Activated CD4-positive, alpha-beta T cell treated with anti-CD3 and anti-CD28 coated beads, Interleukin-2, amount 50 U/mL, for 48 hours (primary cell): ENCODE measurements at places on chromosomes 6 and 20.

DNA sequence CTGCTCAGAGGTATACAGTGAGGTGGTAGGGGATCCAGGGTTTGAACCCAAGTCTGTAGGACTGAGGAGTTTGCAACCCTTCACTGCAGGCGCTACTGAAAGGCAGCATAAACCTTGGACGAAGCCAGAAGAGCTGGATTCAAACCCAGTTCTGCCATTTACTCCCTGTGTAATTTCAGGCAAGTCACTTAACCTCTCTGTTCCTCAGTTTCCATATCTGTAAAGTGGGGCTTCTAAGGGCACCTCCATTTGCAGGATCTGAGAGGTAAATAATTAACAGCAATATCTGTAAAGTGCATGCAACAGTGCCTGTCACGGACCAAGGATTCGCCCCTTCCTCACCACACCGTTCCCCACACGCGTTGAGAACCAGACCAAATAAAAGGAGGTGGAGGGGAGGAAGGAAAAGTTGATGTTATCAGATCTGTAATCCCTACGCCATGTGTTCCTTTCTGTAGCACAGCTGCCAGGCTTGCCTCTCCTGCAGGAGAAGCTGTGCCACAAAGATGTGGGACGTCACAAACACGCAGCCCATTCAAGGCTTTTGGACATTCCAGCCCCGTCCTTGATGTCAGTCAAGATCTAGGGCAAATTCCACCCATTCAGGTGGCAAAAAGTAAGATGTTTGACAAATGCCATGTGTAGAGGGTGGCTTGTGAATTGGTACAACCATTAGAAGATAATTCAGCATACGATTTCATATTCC, 9.8 kb downstream of the RIPOR3 start:
- DNase-seq: no peak

DNA sequence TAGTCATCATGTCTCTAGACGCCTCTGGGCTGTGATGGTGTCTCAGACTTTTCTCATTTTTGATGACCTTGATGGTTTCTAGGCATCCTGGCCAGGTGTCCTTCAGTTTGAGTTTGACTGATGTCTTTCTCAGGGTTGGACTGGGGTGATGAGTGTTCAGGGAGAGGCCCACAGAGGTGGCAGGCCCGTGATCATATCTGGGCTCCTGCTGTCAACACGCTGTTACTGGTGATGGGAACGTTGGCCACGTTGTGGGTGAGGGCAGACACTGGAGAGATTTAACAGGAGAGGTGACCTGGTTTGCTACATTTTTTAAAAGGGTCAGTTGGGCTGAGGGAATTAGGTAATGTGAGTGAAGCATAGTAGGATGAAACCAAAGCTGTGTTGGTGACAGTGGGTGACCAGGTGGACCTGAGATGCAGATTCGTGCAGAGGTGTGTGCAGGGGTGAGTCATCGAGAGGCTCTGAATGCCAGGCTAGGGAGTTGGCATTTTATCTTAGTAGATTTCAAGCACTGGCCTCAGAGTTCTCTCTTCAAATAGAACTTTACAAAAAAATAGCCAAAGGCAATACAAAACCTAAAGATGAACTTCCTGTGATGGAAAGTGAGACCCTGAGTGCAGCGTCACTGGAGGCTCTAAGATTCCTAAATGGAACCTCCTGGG, 174.1 kb downstream of the CDH26 start:
- no peak for DNase-seq

DNA sequence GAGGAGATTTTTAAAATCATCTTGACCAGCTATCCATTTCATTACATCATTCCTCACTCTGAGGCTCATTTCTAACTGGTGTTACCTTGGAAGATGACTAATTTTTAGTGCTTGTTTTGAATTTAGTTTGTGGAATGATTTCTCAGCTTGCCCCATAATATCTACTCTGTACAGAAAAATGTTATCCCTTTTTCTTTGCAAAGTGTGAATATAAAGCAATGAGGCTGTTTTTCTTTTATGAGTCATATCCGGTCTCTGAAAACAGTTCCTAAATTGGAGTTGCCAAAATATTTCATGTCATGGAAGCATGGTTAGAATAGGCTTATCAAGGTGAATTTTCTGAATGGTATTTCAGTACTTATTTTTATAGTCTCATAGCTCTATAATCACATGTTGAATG, 43.8 kb downstream of the FUT9 start:
- DNase-seq: no peak

DNA sequence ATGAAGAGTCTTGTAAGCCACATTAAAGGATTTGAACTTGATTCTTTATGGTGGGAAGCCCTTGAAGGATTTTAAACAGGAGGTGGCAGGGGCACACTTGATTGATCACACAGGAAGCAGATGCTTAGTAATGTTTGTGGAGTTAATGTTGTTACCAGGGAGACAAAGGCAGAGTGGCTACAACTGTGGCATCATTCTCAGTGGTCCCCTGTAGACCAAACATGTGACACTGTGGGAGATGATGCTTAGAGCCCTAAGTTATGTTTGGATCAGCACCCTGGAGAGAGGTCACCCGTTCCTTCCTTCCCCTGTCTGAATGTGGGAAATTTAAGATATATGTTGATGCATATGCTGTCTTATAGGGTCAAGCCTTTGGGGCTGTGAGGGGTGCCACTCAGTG, 53.2 kb downstream of the EIF2S2 start:
- no peak for DNase-seq

- no peak for DNase-seq
These were observed 355.0 kb downstream of the CDH26 start for GRCh38 chr20:60313191-60313590.

GRCh38 chr6:91659891-91660290, 1073.0 kb upstream of the MAP3K7 start:
- DNase-seq: no peak

DNA sequence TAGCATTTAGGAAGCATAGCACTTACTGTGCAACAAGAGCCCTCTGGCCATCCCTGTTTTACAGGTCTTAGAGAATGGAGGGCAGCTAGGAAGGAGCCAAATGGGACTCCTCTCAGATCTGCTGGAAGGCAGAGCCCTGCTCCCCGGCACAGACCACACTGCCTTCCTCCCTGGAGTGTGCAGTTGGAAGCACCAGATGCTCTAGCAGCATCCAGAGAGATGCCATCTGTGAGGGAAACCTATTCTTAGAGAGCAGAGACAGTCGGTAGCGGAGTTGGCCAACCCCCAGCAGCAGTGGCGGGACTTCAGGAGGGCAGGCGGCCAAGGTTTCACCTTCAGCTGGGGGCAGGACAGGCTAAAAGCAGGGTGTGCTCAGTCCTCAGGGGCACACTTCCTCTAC, 16.7 kb upstream of the E2F1 start:
- no peak for DNase-seq

- no peak for DNase-seq
These were observed 67.3 kb downstream of the ATP9A start for GRCh38 chr20:51700809-51701285.

- peak; percentile 42 for DNase-seq
These were observed 45.4 kb upstream of the NKX2-2 start for GRCh38 chr20:21559305-21559704.

DNA sequence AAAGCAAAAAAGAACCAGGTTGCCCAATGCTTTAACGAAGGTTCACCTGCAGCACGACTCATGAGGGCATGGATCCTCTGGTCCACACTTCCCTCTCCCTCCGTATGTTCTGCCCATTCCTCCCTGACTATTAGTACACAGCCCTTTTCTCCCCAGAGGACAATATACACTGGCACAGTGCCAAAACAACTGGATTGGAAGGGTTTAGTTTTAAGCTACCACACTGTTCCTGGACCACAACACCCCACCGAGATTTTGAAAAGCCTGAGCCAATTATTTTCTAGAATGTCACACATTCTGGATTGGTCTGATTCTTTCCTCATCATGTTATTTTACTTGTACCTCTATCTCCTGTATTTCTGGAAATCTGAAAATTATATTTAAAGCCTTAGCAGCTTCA, 2.9 kb upstream of the AKAP7 start:
- DNase-seq: no peak

DNA sequence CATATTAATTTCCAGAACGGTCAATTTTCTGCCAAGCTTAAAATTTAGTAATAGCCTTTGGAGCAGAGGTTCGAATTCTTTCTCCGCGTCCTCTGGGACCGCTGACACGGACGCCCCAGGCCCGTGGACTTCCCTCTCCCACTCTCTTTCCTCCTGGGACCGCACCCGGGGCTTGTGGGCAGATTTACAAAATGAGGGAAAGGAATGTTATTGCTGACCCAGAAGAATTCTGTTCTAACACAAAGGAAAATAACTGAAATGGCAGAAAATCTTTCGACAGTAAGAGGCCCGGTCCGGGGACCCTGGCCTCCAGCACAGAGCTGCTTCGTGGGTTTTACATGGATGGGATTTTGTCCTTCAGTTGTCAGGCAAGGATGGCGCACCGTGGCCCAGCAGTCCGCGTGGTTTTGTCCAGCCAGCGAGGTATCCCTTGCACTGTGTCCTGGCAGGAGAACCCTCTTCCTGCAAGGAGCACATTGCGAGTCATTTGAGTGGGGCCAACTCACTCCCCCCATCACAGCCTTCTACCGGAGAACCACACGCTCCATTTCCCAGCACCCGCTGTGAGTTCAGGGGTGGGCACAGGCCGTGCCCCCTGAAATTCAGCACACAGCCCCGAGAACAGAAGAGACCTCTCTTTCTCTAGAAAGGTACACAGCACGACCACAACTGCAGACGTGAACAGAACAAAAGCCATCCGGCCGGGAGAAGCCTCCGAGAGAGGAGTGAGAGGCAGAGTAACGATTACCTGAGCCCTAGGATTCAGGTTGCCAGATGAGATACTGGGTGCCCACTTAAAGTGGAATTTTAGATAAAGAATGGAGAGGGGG, 106.0 kb upstream of the AFDN start:
- DNase-seq: no peak

GRCh38 chr20:61958773-61959700, 106.6 kb downstream of the TAF4 start:
- DNase-seq: no peak

GRCh38 chr20:34129518-34130162, 17.6 kb upstream of the EIF2S2 start:
- DNase-seq: peak; percentile 31

- no peak for DNase-seq
These were observed 65.2 kb downstream of the PPP1R14C start for GRCh38 chr6:150207931-150208570.

DNA sequence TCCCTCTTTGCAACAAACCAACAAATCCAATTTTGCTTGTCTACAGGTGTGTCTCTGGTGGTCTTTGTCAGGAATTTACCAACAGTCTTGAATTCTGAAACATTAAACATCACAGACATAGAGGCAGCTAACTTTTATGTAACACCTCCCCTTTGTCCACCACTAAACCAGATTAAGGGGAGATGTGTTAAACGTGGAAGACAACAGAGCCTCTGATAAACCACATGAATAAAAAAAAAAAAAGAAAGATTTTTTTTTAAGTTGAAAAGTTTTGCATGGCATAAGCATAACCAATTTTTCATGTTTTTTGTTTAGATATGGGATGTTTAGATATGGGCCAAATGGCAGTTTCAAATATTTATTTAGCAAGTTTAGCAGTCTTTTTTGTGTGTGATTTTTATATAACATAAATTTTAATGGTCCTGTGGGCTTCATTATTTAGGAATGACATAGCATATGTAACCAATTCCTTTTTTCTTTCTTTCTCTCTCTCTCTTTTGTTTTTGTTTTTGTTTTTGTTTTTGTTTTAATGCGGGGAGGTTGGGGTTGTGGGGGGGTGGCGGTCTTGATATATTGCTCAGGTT, 60.7 kb upstream of the BTN3A2 start:
- no peak for DNase-seq

- DNase-seq: no peak
These were observed 35.2 kb downstream of the RREB1 start for GRCh38 chr6:7142918-7143475.

- DNase-seq: no peak
These were observed at the start of gene GCM1 for GRCh38 chr6:53148684-53149083. TSS of gene GCM1 (minus strand) at chr6:53148841. CDS start at chr6:53145632, 3,209 bp downstream.

GRCh38 chr6:145631374-145631773, 103.9 kb downstream of the EPM2A start:
- no peak for DNase-seq

DNA sequence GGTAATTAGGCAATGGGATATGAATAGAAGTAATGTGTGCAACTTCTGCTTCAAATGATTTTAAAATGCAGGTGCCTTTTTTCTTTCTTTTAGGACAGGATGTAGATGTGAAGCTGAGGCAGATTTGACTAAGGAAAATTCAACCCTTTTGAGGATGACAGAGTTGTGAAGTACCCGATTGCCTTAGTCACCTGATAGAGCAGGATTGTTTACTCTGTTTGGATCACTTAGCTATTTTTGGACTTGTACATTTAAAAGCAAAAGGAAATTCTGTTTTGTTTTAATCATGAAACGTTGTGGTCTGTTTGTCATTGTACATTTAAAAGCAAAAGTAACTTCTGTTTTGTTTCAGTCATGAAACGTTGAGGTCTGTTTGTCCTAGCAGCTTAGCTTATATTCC, 143.4 kb downstream of the FAM83B start:
- no peak for DNase-seq

DNA sequence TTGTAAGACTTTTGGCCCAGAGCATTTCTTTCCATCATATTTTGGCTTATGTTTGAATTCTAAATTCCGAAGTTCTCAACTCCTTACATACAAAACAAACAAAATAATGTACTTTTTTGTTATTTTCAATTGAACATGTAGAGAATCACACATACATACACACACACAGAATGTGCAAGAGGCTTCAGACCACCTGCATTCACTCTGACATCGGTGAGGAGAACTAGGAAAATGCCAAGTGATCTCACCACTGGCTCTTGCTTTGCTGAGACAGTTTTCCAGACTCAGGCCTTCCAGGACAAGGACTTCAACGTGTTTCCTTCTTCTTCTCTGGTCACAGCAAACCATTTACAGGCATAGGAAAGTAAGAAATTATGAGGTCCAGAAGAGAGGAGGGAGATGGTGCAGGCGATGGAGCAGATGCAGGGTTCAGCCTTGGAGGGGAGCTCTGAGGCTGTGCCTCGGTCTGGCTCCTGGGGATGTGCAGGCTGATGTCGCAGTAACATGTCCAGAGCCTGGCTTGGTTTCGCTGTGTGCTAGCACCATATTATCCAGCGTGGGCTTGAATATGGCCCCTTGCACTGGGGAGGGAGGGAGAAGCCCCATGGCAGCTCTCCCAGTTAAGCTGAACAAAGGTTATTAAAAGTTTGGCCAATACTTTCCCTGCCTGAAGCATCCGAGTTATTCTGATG, 93.4 kb downstream of the DACT2 start:
- DNase-seq: no peak

- no peak for DNase-seq
These were observed 108.7 kb upstream of the SGK1 start for GRCh38 chr6:134426623-134427022.

DNA sequence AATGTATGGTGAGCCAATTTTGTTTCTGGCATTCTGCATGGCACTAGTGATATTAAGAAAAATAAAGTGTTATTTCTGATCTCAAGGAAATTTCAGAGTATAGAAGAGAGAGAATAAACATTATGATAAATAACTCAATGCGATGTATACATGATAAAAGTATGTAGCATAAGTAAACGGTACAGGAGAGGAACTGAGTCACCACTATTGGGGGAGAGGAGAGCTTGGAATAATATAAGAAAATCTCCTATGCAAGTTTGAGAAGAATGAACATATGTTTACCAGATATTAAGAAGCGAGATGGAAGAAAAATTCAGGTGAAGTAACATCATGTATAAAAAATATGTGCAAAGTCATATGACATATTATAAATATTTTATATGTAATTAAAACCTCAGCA, 1230.3 kb upstream of the CITED2 start:
- DNase-seq: no peak

GRCh38 chr6:37763413-37763812, 56.1 kb upstream of the ZFAND3 start:
- DNase-seq: no peak

GRCh38 chr6:129102741-129103140, 219.8 kb downstream of the LAMA2 start:
- no peak for DNase-seq

- no peak for DNase-seq
These were observed 248.2 kb downstream of the TBX18 start for GRCh38 chr6:84516154-84516553.
